ENCODE measurements at places on chromosomes 12 and 14.

DNA sequence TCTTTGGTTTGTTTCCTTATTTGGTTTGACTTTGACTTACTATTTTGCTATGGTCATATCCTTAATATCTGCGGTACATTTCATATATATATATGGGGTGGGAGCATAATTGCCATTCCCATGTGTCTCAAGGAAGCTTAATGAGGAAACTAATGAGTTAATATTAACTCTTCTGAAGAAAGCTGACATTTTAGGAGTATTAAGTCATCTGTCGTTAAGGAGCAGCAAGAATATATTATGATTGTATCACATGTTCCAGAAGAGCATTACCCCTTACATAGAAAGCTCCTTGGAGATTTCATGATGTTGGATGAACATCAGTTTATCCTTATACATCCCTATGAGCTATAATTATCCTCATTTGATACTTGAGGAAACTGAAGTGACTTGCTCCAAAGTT lies 15.6 kb downstream of the DYRK2 start:
- no peak for DNase-seq

DNA sequence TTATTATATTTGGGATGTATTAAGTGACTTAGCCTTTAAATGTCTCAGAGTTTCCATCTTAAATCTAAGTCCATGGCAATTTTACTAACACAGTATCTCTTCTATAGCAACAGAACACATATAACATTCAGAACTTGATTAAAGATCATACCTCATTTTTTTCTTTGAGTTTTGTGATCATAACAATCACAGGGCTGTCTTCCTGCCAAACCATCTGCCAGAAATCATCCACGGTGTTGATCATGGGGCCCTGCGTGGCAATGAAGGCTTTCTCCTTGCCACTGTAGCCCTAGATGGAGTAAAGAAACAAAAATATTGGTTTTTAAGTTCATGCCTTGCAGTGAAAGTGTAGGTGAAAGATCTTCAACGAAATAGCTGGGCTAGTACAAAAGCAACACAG lies 46.7 kb upstream of the PTPRB start:
- DNase-seq: no peak

- DNase-seq: no peak
Observed at GRCh38 chr14:97387252-97387874, 590.2 kb downstream of the VRK1 start.

- DNase-seq: no peak
Observed at GRCh38 chr12:122847921-122848421, 12.7 kb downstream of the HIP1R start.

- DNase-seq: no peak
Observed at GRCh38 chr14:91493169-91493568, 16.9 kb downstream of the PPP4R3A start.

DNA sequence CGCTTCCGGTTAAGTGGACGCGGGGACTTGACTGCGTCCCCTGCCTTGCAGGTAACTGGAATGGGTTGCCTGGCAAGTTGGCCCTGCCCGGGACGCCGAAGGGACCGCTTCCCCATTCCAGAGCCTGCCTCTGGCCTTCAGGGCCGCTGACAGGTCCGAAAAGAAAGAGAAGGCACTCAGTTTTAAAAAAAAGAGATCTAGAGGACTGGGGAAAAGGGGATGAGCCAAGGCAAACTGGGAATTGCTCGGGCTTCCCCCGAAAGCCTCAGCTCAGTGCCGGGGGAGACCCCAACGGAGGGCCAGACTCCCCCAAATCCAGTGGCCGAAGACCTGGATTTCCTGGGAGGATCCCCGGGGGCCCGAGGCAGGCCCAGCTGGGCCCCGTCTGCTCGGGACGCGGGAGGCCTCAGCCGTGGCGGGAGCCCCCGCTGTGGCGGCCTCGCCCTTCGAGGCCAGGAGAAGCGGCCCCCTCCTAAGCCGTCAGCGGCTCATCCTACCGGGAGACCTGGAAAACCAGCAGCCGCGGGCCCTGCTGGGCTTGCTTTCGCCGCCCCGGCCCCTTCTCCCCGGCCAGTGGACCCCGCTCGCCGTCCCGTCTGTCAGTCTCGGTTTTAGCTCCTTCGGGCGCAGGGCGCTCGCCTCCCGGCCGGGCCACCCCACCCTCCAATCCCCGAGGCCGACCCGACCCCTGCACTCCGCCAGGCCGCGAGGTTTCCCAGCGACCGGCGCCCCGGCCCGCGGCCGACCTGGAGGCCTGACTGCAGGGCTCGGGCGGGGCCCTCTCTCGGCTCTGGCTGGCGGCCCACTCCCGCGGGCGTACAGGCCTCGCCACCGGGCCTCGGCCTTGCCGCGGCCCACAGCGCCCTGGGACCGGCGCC lies 12.5 kb downstream of the OTX2 start:
- no peak for DNase-seq

- no peak for DNase-seq
Observed at GRCh38 chr12:112112409-112113133, 4.0 kb upstream of the NAA25 start.

DNA sequence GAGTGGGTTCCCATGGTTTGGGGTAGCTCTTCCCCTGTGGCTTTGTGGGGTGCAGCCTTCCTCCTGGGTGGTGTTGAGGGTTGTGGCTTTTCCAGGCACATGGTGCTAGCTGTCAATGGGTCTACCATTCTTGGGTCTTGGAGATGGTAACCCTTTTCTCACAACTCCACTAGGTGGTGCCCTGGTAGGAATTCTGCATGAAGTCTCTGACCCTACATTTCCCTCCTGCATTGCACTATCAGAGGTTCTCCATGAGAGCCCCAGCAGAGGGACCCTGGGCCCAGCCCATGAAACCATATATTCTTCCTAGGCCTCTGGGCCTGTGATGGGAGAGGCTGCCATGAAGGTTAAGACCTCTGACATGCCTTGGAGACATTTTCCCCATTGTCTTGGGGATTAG lies 1093.3 kb downstream of the SLC16A7 start:
- no peak for DNase-seq

DNA sequence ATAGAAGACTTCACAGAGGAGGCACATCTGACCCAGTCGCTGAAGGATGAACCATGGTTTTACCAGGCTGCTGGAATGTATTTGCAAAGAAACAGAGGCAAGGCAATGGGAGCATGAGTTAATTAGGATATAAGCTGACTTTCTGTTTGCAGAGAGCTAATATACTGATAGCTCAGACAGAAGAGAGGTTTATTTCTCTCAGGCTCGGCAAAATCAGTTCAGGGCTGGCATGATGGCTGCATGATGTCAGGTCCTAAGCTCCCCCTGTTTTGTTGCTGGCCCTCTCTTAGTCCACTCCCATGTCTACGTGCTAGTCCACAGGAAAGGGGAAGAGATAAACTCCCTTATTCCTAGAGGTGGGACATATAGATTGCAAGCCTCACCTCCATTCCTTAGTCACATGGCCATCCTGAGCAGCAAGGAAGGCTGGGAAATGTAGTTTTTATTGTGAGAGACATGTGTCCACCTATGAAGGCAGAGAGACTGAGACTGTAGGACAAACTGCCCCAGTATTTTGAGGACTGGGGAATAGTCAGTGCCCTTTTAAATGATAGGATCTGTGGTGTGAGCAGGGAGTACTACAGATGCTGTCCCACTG lies 224.5 kb downstream of the VRK1 start:
- no peak for DNase-seq

GRCh38 chr14:52455291-52456088 lies 96.8 kb downstream of the TXNDC16 start:
- no peak for DNase-seq

GRCh38 chr14:67694791-67695393 lies 672 bp downstream of the RDH11 start:
- DNase-seq: peak; percentile 21

GRCh38 chr12:12327802-12328201 lies 22.2 kb downstream of the MANSC1 start:
- DNase-seq: no peak

- DNase-seq: no peak
Observed at GRCh38 chr12:24639641-24640040, 309.3 kb downstream of the BCAT1 start.

DNA sequence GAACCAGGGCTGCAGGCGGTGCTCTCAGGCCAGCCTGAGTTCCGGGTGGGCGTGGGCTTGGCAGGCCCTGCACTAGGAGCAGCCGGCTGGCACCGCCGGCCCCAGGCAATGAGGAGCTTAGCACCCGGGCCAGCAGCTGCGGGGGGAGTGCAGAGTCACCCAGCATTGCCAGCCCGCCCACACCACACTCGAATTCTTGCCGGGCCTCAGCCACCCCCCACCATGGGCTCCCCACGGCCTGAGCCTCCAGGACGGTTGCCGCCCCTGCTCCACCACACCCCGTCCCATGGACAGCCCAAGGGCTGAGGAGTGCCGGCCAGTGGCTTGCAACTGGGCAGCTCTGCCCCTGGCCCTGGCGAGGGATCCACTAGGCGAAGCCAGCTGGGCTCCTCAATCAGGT lies 453.4 kb downstream of the TMTC2 start:
- no peak for DNase-seq

DNA sequence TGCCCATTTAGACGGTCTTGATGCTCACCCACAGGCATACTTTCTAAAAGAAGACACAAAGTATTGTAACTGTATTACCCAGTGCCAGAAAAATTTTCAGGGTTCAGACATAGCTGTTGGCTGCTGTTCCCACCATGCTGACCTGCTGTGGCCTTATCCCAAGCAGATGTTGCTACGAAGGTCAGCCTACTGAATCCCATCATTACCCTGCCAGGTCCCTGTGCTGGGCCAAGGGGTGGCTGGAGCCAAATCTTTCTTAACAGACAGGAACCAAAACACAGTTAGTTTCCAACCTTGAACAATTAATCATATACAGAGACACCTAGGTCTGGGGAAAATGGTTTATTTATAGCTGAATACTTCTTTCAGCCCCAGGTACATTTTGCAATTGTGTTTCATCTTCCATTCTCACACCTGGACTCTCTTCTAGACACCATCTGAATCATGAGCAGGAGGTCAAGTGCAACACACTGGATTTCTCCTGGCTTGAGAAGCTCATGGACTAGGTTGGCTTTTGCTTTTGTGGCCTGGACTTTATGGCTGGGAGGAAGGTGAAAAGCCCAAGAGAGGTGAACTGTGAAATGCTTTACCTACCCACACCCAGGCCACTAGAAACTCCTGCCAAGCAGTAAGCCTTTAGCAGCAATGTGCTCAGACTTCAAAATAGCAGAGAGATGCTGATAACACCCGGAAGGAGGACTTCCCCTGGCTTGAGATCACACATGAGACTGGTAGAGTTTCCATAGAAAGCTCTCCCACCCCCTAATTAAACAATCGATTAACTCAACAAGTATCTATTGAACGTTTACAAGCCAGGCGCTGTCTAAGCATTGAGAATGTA lies 150.1 kb downstream of the SUDS3 start:
- DNase-seq: no peak

GRCh38 chr14:67589204-67589770 lies 10.8 kb downstream of the PIGH start:
- DNase-seq: no peak

GRCh38 chr14:70873627-70874026 lies 33.6 kb upstream of the PCNX1 start:
- DNase-seq: no peak

DNA sequence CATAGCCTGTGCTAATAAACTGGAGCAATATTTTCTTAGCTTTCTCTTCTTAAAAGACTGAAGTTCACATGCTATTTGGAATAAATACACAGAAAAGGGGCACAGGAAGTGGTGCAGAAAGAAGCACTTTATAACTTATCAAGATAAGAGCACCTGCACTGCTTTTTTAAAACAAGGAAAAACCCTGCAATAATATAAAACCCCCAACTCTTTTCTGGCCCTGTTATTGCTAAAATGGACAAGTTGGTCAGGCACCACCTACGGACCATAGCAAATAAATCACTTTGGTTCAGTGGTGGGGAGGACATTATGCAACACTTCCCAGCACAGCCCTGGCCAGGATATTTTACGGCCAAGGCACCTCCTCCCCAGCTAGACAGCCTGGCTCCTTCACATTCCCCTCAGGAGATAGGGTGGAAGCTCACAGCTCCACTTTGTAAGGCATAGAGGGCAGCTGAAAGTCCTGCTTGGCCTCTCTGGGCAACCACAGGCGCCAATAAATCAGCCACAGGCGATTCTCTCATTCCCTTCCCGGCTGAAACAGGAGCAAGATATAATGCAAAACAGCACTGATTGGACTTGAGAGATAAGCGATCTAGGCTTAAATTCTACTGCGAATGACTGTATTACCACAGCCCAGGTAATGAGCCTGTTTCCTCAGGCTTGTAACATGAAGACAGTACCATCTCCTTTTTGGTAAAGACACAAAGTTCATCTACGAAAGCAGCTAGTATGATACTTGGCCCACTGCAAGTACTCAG lies 2.0 kb downstream of the ZBTB25 start:
- no peak for DNase-seq

DNA sequence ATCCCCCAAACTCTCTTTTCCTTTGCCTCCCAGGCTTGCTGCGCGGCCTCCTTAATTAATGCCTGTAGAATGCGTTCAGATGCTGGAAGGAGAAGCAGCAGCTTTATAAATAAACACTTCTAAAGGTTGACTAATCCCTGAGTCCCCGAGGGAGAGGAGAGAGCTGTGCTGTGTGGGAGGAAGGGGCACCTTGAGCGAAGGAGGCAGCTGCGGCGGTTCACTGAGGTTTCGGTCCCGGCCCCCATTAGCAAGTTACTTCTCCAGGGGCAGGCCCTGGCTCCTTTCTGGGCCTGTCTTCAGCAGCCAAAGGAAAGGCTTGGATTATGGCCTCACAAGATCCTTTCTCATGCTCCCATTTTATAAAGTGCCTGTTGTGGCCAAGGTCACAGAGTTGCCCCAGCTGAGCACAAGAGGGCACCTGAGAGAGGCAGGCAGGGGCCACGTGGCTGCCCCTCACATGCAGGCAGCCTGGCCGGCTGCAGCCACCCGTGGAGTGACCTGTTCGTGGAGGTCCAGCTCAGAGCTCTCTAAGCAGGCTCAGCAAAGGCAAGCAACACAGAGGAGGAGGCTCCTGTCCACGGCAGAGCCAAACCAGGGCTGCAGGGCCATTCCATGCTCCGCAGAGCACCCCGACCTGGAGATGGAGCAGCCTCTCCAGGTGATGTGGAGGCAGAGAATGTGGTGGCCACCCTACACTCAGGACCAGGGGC lies 15.0 kb upstream of the CACNA2D4 start:
- no peak for DNase-seq

GRCh38 chr12:52181746-52182145 lies 10.1 kb downstream of the KRT80 start:
- DNase-seq: no peak

DNA sequence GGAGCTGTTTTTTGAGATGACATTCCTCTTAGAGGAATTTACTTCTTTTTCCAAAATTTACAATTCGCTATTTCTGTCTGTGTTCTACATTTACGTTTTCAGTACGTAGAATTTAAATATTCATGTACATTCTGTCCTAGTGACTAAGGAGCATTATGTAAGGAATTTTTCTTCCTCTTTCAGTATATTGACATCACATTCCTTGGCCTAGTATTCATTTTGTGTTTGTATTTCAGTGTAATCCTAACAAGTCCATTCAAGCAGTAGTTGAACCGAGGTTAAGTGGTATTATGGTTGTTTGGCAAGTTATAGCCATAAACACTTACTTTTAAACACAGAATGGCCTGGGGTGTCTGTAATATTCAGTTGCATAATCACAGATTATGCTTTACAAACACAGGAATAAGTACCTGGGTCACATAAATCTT lies 465.2 kb downstream of the PCNX1 start:
- no peak for DNase-seq

GRCh38 chr14:96914571-96915128 lies 117.5 kb downstream of the VRK1 start:
- DNase-seq: no peak

GRCh38 chr14:36935976-36936678 lies 236.3 kb downstream of the SLC25A21 start:
- DNase-seq: no peak

All from activated naive CD4-positive, alpha-beta T cell (primary cell).